ENCODE measurements at places on chromosomes 6 and 20.

DNA sequence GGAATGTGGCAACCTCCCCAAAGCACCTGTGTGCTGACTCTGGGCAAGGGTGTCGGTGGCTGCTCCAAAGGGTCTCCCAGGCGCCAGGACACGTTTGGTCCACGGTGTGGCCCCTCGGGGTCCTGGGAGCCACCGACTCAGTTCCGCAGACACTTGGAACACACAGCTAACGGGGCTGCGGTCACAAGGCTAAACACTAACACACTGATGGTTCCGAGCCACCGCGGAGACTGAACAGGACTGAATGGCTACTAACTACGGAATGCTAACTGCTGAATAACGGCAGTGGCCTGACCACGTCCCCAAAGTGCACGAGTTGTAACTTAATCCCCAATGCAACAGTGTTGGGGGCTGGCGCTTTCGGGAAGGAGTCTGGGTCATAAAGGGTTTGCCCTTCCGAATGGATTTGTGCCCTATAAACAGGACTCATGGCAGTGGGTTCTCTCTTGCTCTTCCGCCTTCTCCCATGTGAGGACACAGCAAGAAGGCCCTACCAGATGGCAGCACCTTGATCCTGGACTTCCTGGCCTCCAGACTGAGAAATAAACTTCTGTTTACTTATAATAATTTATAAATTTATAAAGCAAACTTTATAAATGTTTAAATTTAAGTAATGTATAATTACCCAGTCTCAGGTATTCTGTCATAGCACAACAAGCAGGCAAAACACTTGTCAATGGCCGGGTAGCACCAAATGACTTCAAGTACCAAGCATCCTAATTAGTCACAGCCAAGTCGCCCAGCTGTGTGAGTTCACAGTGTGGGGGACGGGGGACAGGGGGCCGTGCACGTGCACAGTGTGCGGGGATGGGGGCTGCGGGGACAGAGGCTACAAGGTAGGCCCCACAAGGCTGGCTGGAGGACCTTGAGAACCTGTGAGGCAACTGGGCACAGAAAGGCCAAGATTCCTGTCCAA is 2.3 kb upstream of the EEF1A2 start:
- no peak for DNase-seq

DNA sequence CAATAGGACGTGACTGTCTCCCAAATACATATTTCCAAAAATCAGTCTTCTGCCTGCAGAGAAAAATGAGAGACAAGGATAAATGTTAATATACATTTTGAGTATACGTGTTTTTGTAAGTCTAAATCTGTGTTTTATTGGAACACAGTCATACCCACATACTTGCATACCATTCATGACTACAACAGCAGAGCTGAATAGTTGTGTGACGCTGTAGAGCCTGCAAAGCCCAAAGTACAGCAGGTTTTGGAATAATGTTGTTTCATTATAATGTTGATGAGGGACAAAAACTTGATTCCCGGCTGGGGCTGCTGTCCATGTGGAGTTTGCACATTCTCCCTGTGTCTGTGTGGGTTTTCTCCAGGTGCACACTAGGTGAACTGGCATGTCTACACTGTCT is 23.8 kb upstream of the FBXO9 start:
- no peak for DNase-seq

- no peak for DNase-seq
Measured at GRCh38 chr6:152391179-152391880, 245.8 kb downstream of the SYNE1 start.

DNA sequence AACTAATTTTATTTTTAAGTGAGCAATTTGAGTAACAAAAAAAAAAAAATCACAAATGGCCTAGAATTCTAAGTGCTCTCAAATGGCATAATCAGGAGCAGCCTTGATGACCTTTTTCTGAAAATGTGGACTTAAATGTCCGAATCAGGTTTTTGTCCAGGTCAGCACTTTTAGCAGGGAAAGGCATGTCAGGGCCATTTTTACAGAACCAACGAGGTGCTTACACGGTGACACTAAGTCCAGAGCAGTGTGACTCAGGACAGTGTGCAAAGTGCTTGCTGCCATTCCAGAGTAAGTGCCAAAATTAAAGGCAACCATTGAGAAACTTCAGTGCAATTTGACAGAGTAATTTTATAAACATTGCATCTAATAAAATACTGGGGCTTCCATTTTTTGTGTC is 127.8 kb downstream of the KIF16B start:
- DNase-seq: no peak

DNA sequence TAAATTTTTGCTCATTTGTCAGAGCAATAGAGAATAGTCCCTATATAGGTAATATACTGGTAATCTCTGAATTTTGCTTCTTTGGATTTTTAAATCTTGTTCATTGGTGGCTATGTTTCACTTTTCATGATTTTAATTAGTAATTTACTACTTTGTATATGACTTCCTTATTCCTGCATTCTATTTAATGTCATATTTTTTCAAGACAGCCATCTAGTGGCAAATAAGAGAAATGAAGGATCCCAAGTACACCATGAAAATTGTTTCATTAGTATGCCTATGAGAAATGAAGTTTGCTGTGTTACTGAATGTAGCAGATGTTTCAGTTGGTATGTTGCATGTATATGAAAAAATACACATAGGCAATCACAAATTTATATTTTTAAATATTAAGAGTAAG is 82.4 kb downstream of the ZNF292 start:
- no peak for DNase-seq

GRCh38 chr6:14468647-14469321 is 351.2 kb downstream of the CD83 start:
- DNase-seq: no peak

- no peak for DNase-seq
Measured at GRCh38 chr20:62941792-62942191, 3.8 kb downstream of the GID8 start.

DNA sequence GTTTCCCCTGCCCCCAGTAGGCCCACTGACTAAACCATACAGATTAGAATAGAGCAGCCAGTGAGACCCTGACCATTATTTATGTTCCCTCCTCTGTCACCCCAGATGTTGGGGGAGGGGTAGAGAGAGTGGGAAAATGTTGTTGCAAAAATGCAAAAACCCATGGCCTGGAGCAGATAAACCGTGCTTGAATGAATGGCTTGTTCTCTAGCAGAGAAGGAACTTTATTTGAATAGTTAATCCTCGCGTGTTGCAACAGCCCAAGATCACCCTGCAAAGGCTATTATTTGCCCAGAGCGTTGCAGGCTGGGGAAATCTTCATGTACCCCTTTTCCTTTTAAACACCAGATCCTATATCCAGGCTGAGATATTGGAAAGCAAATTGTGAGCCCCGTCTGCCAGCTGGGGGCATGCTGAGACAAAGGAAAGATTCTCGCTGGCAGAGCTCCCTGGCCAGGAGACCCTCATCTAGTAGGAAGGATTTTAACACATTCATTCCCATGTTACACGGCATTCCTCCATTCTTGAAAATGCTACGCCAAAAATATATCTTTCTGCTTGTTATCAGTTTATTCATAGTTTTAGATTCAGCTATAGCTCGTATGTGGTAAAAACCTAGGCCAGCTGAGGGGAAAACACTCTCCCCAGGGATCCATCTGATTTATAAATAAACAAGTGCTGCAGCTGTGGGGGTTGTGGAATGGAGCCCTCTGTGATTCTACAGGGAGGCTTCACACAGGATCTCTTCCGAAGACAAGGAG is 53.0 kb downstream of the LINC00237 start:
- DNase-seq: no peak

DNA sequence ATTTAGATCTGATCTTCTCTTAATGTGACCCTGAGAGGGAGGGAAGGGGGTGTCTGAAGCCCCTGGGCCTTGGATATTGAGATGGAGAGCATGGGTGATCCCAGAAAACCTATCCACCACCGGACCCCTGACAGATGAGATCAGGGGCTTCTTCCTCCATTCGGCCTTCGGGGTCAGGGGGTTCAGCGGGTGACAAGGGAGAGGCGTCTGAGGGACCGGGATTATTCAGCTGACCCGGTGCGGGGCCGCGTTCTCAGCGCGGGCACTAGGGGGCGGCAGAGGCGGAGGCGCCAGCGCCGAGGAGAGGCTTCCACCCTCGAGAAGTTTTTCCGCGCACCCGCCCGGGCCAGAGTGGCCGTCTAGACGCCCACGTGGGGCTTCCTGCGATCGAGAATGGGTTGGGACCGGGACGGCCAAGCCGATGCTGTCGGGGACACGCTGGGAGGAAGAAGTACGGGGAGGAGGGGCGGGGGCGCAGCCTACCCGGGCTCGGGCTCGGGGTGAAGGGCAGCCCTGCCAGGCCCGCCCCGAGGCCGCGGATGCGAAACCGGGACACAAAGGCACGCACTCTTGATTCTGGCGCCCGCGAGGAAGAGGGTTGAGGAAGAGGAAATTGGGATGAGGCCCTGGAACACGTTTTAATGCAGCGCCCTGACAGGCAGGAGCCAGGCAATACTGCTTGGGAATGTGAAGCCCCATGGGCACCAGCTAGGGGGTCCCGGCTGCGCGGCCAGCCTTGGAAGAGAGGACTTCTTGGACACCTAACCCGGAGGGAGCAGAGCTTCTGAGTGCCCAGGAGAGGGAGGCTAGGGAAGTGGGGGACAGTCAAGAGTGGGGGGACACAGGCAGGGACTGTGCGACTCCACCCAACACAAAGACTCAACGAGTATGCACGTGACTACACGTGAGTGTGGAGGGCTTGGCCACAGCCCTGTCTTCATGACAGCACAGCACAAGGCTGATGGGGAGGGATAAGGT is 30.6 kb downstream of the COL11A2 start:
- peak; percentile 71 for DNase-seq

DNA sequence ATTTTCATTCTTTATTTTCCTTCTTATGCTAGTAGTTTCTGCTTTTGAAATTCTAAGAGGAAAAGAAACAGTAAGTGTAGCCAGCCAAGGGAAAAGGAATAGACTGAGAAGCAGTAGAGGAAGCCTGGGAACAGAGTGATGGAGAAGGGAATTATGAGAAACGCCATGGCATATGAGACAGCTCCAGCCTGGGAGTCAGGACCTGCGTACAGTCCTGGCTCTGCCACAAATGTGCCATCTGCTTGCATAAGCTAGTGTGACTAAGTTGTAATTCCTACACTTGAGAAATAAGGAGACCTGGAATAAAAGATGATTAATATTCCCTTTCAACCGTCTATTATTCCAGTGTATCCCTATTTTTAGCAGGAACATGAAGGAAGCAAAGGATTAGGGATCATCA is 47.5 kb downstream of the OSTM1 start:
- no peak for DNase-seq

GRCh38 chr6:104954190-104954797 is 2.6 kb upstream of the LIN28B start:
- DNase-seq: no peak

DNA sequence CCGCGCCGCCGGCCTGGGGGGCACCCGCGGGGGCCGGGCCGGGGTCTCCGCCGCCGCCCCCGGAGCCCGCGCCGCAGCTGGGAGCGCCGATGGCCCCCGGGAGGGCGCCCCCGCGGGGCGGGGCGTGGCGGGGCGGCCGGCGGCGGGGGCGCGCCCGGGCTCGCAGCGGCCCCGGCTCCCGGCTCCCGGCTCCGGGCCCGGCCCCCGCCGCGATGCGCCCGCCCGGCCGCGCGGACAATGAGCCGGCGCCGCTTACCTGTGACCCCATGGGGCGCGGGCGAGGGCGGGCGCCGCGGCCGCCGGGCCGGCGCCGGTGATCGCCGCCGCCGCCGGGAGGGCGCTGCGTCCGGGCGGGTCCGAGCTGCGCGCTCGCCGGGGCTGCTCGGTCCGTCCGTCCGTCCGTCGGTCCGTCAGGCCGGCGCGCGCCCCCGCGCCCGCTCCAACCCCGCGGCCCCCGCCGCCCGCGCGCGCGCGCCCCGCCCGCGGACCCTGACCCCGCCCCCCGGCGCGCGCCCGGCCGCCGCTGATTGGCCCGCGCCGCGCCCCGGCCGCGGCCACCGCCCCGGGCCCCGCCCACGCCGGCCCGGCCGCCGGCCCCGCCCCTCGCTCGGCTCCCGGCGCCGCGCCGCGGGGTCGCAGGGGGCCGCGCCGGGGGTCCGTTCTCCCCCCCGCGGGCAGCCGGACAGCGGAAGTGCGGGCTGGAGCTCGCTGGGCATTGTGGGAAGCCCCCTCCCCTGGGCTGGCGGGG is at the start of gene ZBTB46:
TSS of gene ZBTB46 (minus strand) at position 424 of the 748 bp plus-strand sequence. CDS start 40,507 bp downstream, outside the sequence.
- DNase-seq: no peak

GRCh38 chr6:149221774-149222070 is 95.8 kb upstream of the TAB2 start:
- no peak for DNase-seq

GRCh38 chr20:15594158-15594695 is 979.0 kb downstream of the KIF16B start:
- DNase-seq: no peak

- DNase-seq: no peak
Measured at GRCh38 chr6:47253136-47253535, 56.6 kb downstream of the TNFRSF21 start.

DNA sequence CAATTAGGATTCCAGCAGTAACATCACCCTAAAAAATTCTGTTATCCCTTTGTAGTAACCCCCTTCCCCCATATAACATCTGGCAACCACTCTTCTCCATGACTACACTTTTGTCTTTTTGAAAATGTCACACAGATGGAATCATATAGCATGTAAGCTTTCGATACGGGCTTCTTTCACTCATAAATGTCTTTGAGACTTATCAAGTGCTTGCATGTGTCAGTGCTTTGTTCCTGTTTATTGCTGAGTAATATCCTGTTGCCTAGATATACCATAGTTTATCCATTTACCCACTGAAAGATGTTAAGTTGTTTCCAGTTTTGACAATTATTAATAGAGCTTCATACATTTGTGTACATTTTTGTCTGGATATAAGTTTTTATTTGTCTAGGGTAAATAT is 10.4 kb upstream of the SNPH start:
- DNase-seq: no peak

DNA sequence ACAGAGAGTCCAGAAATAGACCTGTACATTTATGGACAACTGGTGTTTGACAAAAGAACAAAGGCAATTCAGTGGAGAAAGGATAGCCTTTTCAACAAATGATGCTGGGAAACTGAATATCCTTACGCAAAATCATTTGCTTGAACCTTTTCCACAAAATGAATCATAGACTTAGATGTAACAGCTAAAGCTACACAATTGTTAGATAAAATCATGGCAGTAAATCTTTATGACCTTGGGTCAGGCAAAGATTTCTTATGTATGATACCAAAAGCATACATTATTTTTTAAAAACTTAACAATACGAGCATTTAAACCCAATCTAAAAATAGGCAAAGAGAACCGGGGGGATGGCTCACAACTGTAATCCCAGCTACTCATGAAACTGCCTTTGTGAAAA is 73.5 kb upstream of the DST start:
- no peak for DNase-seq

DNA sequence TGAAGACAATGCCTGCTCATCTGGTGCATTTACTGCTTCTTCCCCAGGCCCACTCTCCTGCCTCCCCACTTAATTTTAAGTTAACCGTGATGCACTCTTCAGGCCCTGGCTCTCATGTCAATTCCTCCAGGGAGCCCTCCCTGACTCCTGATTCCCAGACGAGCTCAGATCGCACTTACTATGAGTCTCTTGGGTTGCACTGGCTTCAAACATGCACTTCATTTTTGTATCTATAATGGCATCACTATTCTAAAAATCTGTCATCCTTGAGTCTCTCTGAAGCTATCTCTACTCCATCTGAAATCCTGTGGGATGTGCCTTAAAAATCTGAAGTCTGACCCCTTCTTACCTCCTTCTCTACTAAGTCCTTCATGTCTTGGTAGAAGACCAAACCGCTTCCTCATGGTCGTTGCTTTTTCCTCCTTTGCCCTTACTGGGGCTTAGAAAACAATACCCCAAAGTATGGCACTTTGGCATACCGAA is 24.7 kb downstream of the COX4I2 start:
- DNase-seq: no peak

Measured in activated T-helper 9 cell treated with anti-CD3 and anti-CD28 coated beads, Interleukin-2, amount 50 U/mL, for 16 hours (primary cell).